ENCODE measurements at places on chromosomes 11 and 22. TPM values are rescaled to one million over a fixed set of nuclear protein-coding genes. Genes with fewer than 3 reads are reported as not detected.

- no peak for DNase-seq
Observed at GRCh38 chr11:14249121-14249963, 109.6 kb downstream of the RRAS2 start.

- DNase-seq = no peak
Observed at GRCh38 chr11:112298535-112298934, 37.9 kb upstream of the PLET1 start.

DNA sequence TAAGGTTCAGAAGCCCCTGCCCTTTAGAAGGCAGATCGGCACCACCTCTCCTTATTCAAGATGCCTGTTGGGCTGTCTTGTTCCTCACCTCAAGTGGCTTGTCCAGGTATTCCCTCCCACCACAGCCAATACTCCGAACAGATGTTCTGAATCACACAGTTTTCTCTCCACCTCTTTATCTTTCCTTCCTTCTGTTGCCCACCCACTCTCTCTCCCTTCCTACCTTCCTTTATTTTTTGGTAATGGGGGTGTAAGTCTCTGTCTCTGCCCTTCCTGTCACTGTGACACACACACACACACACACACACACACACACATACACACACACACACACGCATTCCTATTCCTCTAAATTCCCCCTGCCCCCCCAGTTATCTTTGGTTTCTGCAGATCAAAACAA lies 8.4 kb downstream of the BEST1 start:
- no peak for DNase-seq

DNA sequence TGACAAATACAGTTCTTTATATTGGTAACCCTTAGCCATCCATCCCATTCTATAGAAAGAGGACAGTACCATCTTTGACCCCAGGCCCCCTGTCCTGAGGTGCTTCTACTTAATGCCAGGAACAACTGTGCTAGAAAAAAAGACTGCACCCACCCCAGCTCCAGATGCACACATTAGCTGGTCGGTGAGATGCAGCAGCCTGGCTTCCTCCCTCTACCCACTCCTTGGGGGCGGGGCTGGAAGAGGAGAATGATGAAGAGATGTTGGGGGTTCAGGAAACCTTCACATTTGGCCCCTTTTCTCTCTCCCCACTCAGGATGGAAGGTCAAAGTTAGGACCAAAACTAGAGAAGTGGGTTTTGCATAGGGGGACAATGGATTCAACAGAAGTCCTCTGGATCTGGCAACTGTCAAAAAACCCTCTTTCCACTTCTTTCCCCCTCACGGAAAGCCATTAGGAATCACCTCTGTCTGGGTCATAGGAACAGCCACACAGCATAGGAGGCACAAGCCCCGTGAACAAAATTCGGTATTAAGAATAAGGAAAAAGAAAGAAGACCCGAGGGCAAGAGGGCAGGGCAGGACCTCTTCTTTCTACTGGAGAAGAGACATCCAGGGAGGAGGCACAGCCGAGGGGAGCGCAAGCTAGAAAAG lies 755 bp downstream of the NRIP3 start:
- no peak for DNase-seq

The LSP1 gene
- total RNA-seq = 0.58 TPM

DNA sequence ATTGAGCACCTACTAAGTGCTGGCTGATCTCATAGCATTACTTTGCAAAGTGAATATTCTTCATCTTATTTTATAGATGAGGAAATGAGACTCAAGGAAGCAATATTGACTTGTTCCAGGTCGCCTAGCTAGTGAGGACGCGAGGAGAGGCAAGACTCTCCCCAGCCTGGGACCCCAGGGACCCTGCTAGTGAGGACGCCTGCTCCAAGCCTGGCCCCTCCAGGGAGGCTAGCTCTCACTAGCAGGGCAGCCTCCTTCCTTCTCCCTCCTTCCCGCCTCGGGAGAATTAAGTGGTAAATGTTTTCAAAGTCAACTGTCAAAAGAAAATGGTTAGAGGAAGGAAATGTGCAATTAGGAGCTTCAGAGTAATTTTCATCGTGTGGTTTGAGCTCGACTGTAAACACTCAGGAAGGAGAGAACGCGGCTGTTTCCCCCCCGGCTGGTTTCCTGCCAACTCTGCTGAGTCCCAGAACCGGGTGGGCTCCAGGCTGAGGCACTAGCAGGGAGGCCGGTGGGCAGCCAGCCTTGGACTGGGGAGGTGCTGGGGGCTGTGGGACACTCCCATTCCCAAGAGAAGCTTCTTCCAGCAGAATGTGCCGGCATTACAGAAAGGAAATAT lies 17.9 kb downstream of the MYEOV start:
- DNase-seq = no peak

GRCh38 chr11:27201454-27202302 lies 161.1 kb downstream of the BBOX1 start:
- DNase-seq = no peak

GRCh38 chr22:32410459-32410858 lies 1.6 kb downstream of the RTCB start:
- no peak for DNase-seq

The MS4A14 gene
- not detected for total RNA-seq

DNA sequence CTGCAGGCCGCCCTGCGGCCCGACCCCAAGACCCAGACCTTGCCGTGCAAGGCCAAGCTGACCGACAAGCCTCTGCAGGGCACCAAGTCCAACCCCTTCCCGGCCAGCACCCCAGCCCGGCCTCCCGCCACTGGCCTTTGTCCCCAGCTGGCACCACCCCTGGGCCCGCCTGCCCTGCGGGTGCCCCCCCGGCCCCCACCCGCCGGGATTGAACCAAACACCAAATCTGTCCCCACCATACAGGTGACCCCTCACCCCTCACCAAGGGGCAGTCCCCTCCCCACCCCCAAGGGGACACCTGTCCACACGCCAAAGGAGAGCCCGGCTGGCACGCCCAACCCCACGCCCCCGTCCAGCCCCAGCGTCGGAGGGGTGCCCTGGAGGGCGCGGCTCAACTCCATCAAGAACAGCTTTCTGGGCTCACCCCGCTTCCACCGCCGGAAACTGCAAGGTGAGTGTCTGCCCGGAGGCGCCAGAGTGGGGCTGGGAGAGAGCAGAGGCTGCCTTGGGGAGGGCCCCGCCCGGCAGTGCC lies 36.2 kb downstream of the MOB2 start:
- no peak for DNase-seq

The MS4A12 gene
- not detected for total RNA-seq

DNA sequence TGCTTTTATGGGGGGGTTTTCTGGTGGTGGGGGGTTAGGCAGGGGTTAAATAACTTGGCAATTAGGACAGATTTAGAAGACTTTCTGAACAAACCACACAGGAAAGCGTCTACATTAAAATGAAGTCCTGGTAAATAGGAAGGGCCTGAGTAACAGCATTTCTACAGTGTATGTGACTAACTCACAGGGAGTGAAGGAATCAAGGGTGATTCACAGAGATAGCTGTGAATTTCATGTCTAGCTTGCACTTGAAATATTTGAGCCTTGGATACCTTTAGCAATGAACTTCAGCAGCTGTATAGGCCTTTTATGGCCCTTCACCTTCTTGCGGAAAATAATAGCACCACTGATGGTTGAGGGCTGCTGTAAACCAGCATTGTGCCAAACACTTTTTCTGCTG lies 26.1 kb upstream of the LDHA start:
- no peak for DNase-seq
